Breast epithelium (tissue), 4 donors: ENCODE measurements at places on chromosomes 7 and 10. TPM values are rescaled to one million over a fixed set of nuclear protein-coding genes. Genes with fewer than 3 reads are reported as not detected.

IMMP2L gene
- 30.8 TPM for total RNA-seq

PIK3CG gene
- total RNA-seq = 12.0 TPM

UTF1 gene
- total RNA-seq = not detected

DNA sequence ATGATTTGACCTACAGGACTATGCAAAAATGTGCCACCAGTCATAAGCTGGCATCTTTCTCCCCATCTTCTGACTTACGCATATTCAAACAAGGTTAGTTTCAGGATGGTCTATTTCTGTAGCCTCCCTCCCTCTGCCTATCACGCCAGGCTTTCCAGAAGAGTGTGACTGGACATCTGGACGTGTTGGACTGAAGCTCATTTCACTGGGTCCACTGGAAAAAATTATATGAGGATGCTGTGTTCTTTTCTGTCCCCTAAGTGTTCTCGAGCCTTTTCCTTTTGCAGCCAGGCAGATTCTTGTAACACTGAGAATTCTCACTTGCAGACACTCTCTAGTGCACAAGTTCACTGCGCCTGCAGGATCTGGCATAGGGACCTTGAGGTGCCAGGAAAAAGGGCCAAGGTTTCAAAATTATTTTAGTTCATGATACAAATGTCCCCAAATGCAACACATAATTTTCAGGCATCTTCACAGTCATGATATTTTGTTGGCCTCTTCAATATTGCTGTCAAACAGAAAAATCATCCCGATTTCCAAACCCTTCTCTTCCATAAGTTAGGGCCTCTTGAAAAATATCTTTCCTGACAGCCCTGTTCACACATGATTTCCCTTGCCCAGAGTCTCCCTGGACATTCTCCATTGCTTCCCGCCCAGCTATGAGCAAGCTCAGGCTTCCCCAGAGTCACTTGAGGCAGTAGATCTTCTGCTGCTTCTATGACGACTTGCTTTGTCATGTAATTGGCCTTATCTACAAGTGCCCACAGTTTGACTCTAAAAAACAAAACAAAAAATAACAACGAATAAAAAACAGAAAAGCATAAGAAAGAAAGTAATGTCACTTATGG, 170.4 kb downstream of the BMPER start:
- no peak overlapping the region for H3K27ac ChIP-seq
- no peaks in the 10 kb centered on the region for H3K4me1 ChIP-seq

- H3K36me3 ChIP-seq = no peaks in the 10 kb centered on the region
- peak overlapping the region; percentile 56 for H3K27ac ChIP-seq
- H3K4me3 ChIP-seq = no peak overlapping the region
- no peaks in the 10 kb centered on the region for H3K4me1 ChIP-seq
Observed at GRCh38 chr7:138720286-138720685, 19.1 kb upstream of the SVOPL start.

DNA sequence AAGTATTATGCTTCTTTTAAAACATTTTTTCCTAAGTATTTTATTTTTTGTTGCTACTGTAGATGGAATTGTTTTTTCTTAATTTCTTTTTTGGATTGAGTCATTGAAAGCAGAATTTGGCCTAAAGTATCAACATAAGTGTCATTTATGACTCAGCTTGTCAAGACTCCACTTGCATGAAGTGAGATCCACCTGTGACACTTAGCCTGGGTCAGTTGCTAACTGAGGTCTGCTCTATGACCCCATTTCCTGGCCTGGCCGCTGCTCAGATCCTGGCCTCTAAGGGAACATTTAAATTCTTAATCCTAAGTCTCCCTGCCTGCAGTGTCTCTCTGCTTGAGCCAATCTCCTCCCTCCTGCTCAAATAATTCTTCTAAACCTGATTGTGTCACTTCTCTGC, 35.5 kb downstream of the TMEM270 start:
- H3K27me3 ChIP-seq = no peaks in the 10 kb centered on the region
- H3K4me3 ChIP-seq = no peak overlapping the region
- no peaks in the 10 kb centered on the region for H3K36me3 ChIP-seq
- H3K27ac ChIP-seq = peak overlapping the region; percentile 0

DNA sequence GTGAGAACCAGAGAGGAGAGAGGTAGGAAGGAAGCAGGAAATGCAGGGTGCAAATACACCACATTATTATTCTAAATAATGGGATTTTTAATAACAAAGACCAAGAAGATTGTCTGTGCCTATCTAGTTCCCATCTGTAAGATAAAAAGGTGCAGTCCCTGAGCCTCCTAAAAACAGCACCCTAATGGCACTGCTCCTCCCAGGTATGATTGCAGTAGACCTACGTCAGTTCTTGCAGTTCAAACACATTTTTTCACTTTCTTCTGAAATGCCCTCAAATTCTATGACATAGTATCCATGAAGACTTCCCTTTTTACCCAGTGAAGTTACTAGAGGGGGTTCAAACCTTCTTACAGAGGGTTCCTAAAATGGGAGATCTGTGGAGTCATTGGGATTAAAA, 70.6 kb downstream of the FIGNL1 start:
- no peaks in the 10 kb centered on the region for H3K36me3 ChIP-seq
- H3K4me3 ChIP-seq = peak overlapping the region; percentile 23
- no peaks in the 10 kb centered on the region for H3K4me1 ChIP-seq
- DNase-seq = no peak

DNA sequence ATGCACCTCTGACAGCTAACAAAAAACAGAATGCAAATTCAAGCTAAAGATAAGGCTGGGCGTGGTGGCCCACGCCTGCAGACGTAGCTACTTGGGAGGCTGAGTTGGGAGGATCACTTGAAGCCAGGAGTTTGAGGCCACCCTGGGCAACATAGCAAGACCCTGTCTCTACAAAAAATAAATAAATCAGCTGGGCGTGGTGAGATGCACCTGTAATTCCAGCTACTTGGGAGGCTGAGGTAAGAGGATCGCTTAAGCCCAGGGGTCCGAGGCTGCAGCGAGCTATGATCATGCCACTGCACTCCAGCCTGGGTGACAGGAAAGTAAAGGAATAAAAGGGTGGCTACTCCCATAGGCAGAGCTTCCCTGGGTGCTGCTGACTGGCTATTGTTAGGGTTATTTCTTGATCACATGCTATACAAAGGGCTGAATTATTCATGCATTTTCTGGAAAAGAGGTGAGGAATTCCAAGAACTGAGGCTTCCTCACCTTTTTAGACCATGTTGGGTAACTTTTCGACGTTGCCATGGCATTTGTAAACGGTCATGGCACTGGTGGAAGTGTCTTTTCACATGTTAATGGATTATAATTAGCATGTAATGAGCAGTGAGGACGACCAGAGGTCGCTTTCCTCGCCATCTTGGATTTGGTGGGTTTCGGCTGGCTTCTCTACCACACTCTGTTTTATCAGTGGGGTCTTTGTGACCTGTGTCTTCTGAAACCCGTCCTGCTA, 6.9 kb upstream of the PSMG3 start:
- no peaks in the 10 kb centered on the region for H3K27me3 ChIP-seq
- DNase-seq = no peak

DNA sequence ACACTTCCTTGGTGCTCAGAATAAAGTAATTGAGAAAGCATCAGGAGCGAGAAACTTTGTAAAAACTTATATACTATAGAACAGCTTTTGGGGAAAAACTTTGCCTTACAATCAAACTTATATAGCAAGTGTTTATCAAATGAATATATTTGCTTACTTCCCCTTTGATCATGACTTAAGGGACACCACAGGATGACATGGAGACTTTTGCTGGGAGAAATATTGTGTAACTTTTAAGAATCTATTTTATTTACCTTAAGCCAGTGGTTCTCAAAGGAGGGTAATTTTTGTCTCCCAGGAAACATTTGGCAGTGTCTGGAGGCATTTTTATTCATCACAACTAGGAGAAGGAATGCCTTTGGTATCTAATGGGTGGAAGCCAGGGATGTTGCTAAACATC, 173.8 kb upstream of the HABP2 start:
- no peaks in the 10 kb centered on the region for H3K36me3 ChIP-seq
- H3K27me3 ChIP-seq = no peaks in the 10 kb centered on the region
- DNase-seq = no peak
- no peaks in the 10 kb centered on the region for H3K4me1 ChIP-seq

GRCh38 chr10:28954211-28954610, 276.9 kb downstream of the BAMBI start:
- no peaks in the 10 kb centered on the region for H3K4me1 ChIP-seq
- no peak for DNase-seq
- H3K36me3 ChIP-seq = no peaks in the 10 kb centered on the region
- H3K27me3 ChIP-seq = no peaks in the 10 kb centered on the region

GRCh38 chr10:95840121-95840520, 67.7 kb upstream of the CC2D2B start:
- peaks cover 4% of the 10 kb centered on the region for H3K4me1 ChIP-seq
- H3K27me3 ChIP-seq = no peaks in the 10 kb centered on the region
- no peak overlapping the region for H3K27ac ChIP-seq
- DNase-seq = no peak
- H3K36me3 ChIP-seq = no peaks in the 10 kb centered on the region
